ENCODE measurements at places on chromosomes 5 and 9. TPM values are rescaled to one million over a fixed set of nuclear protein-coding genes. Genes with fewer than 3 reads are reported as not detected.
A peak's percentile ranks its signal among the peaks of the same experiment; 100 is the strongest.

The NPDC1 gene
- total RNA-seq, result 31.3 TPM

The FOXD4 gene
- not detected for total RNA-seq

The PLPP7 gene
- total RNA-seq, result 11.5 TPM

The SLC6A18 gene
- not detected for total RNA-seq

The TLR4 gene
- total RNA-seq, result 0.22 TPM

GRCh38 chr5:117652958-117653280, 1078.3 kb upstream of the SEMA6A start:
- no peak for DNase-seq

DNA sequence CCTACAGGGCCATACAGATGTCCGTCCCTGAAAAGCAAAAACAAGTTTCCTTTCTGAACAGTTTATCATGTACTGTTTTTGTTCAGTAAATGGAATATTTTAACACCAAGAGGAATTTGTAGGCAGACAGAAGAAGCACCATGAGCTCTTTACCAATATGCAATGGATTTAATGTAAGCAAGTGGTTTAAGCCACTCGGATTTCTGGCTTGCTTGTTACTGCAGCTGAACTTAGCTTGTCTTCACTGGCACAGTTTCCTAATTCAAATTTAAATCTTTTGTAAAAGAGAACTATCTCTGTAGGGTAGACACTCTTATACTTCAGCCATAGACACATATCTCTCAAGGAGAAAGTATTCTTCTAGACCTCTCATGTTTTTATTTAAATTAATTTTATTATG, 12.7 kb upstream of the EBF1 start:
- no peak for DNase-seq

- DNase-seq, result peak; percentile 60
Measured at GRCh38 chr9:72365525-72366256, 683 bp upstream of the ZFAND5 start.

DNA sequence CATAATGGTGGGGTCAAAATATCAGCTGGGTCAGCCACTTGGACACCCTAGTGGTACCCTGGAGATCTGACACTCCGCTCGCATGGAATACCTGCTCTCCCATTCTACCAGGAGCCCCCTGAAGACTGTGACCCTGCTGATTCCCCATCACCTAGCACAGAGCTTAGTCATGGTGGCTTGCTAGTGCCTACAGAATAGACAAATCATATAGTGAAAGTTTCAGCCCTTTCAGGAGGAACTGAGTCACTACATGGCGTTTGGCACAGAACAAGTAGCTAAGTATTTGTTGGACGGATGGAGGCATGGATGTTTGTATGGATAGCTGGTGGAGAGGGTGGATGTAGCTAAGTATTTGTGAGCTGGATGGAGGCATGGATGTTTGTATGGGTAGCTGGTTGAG, 65.3 kb downstream of the LMX1B start:
- peak; percentile 1 for DNase-seq

DNA sequence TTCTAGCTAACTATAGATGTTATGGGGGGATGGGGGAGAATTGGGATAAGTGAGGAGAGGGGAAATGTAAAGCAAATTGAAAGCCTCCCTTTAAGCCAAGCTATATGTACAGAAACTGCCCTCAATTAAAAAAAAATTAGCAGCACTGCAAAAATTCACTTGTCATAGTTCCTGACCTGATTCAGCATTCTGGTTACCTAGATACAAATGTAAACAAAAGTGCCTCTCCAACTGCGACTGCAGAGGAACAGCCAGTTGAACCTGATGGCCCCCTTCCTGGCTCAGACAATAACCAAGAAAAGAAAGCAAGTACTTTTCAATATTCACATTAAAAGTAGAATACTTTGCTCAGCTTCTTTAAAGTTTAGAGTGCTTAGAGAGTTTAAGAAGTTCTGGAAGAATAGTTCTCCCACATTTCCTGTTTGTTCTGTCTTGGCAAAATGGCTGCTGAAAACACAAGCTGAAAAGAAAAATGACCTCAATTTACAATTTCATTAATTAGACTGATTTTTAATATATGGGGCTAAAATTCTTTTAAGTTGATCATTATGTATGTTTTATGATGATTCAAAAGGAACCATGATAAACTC, 1.5 kb downstream of the FAM81B start:
- DNase-seq, result no peak

- DNase-seq, result no peak
Measured at GRCh38 chr5:77425420-77425819, 66.7 kb downstream of the WDR41 start.

DNA sequence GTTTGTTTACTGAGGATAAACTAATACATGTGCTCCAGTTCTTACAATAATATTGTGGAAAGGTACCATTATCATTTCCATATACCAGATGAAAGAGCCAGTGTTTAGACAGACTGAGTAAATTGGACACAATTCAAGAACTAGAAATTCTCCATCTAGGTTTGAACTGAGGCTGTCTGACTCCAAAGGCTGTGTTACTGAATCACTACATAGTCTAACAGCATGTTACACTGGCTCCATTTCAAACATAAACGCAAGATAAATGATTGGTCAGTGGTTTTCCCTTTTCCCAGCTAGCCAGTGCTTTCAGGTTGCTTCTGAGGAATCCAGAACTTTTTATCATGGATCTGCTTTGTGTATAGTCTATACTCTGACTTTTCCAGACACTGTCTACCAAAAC, 8.1 kb downstream of the SPDL1 start:
- no peak for DNase-seq

- no peak for DNase-seq
Measured at GRCh38 chr5:134204575-134204974, 21.3 kb downstream of the PPP2CA start.

GRCh38 chr5:7393921-7394799, 1.8 kb upstream of the ADCY2 start:
- no peak for DNase-seq

- peak; percentile 52 for DNase-seq
Measured at GRCh38 chr9:32741706-32742105, 41.6 kb upstream of the TMEM215 start.

DNA sequence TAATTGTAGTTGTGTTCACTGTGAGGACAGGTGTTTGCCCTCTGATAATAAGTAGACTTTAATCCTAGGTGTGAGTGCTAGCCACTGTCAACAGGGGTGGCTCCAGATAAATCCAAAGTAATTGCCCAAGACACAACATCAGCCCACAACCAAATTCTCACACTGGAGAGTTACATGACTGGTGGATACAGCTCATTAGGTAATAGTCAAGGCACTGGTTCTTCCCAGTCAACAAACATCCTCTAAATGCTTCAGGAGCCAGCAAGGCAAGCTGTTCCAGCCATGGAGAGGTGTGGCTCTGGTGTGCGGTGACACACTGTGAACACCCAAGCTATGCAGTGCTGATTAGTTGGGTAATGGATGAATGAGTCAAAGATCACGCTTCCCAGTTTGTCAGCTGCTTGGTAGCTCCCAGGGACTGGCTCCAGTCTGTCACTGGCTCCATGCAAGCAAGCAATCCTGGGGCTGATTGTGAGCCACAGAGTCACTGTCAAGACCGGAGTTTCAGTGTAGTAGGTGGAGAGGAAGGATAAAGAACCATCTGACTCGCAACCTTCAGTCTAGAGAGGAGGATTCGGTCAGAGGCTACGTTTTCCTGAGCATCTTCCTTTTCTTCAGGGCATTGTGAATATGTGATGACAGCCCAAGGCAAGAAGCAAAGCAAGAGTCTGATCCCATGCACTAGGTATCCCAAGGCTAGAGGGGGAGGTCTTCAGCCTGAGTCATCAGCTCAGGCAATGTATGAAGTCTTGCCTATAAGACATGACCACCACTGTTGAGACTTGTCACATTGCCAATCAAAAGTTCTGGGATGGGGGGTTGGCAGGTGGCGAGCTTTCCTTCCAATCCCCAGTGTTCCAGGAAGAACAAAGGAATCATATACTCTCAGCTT, 63.1 kb downstream of the UGCG start:
- no peak for DNase-seq

DNA sequence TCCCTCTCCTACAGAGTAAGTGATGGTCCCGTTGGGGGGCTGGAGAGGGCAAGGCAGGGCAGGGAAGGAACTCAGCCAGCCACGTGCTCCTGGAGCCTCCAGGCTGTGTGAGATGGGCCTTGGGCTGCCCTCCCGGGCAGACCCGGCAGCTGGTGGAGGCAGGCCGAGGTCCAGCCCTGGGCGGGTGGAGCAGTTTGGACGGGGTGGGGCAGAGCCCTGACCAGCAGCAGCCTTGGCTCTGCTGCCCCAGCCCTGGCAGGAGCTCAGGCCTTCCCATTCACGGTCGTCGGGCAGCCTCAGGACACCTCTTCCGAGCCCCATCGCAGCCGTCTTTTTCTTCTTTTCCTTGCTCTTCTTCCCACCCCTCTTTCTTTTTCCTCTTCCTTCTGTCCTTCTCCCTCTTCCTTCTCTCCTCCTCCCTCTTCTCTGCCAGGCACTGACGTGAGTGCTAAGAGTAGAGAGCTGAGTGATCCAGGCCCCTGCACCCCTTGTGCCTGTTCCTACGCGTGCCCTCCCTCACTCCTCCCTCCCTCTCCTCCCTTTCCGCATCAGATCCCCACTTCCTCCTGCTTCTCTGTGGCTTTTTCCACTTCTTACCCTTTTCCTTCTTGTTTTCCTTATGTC, 42.8 kb downstream of the AMBP start:
- DNase-seq, result no peak

DNA sequence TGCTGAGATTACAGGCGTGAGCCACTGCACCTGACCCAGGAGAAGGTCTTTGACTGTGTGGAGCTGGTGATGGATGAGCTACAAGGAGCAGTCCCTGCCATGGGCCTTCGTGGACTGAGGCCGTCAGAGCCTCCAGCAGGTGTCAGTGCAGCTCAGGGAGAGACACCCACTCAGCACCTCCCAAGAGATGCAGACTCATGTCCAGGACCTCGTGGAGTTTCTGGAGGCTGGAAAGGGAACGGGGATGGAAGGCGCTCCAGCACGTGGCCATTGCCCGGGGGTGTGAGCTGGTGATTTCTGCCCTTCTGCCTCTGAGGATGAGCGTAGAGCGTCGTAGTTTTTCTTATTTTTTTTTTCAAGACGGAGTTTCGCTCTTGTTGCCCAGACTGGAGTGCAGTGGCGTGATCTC, 9.5 kb downstream of the TOR4A start:
- DNase-seq, result peak; percentile 64

DNA sequence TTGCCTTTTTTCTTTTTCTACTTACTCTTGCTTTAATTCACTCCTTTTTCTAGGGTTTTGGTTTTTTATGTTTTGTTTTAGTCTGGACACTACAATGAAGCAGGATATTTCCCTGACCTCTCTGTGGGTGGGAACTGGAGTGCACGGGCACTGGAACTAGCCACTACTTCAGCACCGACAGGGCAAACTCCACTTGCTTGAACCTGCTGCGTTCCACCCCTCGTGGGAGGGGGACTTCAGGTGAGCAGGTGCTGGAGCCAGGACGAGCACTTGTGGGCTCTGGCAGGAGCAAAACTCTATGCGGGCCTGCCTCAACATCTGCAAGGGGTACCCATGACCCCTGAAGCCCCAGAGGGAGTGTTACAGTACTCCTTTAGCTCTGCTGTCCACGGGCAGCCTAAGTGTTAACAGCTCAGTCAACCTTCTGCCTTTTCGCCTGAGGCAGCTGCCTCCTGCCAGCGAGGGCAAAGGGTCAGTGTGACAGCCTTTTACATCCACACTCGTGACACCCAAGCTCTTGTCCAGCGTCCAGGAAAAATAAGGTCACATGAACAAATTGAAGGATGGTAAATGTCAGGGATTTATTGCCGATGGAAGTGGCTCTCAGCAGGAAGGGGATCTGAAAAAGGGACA, 144.1 kb upstream of the NFIL3 start:
- no peak for DNase-seq

DNA sequence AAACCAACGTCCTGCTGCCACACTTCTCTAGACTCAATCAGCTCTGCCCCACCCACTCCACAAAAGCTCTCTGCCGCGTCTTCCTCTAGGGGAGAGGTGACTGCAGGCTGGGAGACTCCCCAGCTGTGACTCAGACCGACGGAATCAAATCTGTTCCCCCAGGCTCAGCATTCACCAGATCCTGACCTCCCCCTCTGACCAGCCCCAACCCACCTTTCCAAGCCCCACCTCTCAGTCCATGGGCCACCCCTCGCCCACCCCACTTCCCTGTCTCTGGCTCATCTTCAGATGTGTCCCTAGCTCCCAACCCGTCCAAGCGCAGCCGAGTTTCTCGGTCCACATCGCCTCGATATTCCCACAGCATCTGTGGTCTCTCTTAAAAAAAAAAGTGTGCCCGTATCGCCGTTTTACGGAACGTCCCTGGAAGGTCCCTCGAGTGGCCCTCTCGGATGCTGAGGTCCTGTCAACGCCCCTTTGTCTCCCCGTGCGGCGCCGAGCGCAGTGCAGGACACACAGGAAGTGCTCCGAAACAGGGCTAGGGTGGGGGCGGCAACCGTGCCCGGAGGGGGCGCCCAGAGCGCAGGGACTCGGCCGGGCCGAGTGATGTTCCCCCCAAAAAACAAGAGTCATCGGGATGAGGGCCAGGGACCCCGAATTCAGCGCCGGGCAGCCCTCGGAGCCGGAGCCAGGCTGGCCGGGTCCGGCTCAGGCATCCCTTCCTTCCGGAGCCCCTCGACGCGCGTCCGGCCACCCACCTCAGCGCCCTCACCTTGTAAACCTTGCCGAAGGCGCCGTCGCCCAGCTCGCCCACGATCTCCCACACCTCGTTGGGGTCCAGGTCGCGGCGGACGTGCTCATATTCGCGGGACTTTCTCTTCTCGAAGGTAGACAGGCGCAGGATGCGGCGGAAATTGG, 649 bp downstream of the STK10 start:
- DNase-seq, result peak; percentile 57

DNA sequence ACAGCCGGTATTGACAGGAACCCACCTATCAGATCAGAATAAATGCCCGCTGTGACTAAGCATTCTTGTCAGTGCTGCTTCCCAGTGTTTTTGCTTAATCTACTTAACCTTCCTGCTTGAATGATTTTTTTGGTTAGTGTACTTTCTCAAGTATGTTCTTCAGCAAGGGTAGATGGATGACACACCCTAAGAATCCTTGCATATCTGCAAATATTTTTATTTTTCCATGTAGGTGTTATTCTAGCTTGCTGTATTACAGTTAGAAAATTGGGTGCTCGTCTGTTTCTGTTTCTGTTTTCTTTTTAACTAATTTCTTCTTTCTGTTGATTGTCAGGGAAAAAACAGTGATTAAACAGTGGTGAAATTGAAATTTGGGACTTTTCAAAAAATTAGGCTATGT, 64.5 kb downstream of the SEC61B start:
- DNase-seq, result no peak

DNA sequence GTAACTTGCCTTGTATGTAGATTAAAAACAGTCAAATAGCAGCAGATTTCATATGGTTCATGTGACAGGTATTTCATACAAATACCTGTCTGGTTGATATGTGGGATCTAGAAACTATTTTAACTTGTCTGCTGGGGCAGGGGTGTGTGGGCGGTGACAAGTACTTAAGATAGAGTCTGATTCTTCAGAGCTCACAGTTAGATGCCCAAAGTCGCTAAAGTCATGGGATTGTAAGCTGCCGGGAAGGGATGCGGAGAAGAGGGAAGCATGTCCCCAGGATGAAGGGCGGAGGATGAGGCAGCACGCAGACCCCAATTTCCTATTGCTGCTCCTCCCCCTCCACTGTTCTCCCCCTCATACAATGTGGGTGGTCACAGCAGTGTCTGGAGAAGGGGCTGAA, 13.3 kb downstream of the ANXA6 start:
- DNase-seq, result no peak

GRCh38 chr5:57164124-57164523, 9.7 kb upstream of the GPBP1 start:
- DNase-seq, result no peak
